Stimulated activated CD4-positive, alpha-beta T cell treated with anti-CD3 and anti-CD28 coated beads, TNF-alpha, amount 100 ng/mL, for 1 hour (primary cell): ENCODE measurements at places on chromosomes 11 and 22.

DNA sequence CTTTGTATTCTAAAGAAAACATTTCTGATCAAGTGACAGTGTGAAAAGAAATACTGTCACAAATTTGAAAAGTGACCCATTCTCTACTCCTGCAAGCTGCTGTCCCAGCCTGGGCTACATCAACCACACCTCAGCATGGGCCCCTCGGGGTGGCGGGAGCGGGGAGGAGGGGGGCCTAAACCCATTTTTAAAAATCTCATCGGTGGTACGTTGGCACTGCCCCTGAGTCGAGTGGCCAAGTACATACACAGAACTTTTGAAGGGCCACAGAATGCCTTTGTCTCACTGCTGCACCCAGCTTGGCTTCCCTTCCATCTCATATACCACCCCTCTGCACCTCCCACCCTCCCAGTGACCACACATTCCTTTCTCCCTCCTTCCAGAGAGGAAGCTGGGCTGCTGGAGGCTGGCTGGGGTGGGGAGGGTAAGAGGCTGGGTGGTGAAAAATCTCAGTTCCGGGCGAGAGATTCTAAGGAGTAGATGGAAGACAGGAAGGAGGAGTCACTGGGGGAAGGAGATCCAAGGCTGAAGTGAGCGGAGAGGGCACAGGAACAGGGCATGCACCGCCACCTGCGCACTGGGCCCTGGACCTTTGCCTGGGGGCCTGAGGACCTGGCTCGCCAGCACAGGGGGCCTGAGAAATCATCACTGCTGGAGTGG is 21.1 kb downstream of the FXYD6 start:
- no peak for DNase-seq

DNA sequence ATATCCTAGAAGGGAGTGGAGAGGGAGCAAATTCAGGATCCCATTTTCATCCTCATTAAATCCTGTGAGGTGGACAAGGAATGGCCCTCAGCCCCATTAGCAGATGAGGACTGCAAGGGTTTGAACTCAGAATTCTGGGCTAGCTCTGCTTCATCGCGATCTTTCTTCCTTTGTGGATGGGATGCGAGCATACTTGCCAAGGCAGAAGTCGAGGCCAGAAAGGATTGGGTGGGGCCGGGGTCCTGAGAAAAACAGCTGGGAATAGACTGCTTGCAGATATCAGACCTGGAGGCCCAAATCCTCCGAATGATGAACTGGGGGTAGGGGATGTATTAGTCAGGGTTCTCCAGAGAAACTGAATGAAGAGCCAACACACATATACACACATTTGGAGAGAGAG is 179.0 kb downstream of the CHST1 start:
- no peak for DNase-seq

DNA sequence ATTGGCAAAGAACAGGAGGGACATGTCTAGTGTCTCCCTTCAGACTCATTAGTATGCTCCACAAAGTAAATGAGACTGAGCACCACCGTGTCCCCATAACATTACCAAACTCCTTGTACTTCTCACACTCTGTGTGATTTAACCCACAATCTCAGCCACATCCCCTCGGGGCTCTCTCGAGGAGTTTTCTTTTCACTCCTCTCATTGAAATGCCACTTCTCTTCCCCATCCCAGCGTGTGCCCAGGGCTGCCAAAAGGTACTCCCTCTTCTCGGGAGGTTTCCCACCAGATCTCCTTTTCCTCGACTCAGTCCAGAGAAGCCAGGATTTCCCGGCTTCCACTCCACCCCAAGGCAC is 1.1 kb downstream of the RBFOX2 start:
- no peak for DNase-seq

DNA sequence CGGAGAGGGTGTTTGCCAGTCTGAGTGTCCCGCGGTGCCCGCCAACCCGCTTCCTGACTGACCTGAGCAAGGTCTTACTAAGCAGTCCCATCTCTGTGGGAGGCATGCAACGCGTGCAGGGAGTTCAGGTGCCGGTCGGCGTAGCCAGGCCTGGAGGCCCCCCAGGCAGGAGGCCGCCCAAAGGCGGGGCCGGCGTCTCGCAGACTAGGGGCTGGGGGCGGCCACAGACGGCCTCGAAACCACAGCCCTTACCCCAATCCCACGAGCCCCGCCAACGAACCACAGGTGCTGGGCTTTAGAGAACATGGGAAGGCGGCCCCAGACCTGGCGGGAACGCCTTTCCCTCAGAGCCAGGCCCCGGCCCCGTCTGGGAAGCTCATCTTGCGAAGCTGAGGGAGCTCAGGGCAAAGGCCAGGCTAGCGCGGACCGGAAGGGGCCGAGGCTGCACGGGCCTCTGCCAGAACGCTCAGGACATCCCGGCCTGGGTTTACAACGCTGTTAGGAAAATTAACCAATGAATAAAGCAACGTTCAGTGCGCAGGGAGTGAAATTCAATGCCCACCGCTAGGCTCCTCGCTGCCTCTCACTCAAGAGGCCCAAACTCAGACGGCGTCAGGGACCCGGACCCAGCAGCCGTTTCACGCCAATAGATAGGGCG is 2.1 kb upstream of the MTFP1 start:
- no peak for DNase-seq

- no peak for DNase-seq
Observed at GRCh38 chr22:46287873-46288751, 8.6 kb upstream of the GTSE1 start.

GRCh38 chr11:27218421-27219038 is 144.5 kb downstream of the CCDC34 start:
- no peak for DNase-seq

- DNase-seq = no peak
Observed at GRCh38 chr11:64241491-64242374, 838 bp downstream of the FKBP2 start.

- no peak for DNase-seq
Observed at GRCh38 chr22:27307545-27308247, 493.9 kb downstream of the MN1 start.

- DNase-seq = no peak
Observed at GRCh38 chr11:1206391-1207271, 16.2 kb upstream of the MUC5B start.

GRCh38 chr11:46296528-46297448 is 19.3 kb downstream of the CREB3L1 start:
- no peak for DNase-seq

GRCh38 chr11:11122749-11123148 is 230.3 kb downstream of the CSNK2A3 start:
- DNase-seq = no peak

DNA sequence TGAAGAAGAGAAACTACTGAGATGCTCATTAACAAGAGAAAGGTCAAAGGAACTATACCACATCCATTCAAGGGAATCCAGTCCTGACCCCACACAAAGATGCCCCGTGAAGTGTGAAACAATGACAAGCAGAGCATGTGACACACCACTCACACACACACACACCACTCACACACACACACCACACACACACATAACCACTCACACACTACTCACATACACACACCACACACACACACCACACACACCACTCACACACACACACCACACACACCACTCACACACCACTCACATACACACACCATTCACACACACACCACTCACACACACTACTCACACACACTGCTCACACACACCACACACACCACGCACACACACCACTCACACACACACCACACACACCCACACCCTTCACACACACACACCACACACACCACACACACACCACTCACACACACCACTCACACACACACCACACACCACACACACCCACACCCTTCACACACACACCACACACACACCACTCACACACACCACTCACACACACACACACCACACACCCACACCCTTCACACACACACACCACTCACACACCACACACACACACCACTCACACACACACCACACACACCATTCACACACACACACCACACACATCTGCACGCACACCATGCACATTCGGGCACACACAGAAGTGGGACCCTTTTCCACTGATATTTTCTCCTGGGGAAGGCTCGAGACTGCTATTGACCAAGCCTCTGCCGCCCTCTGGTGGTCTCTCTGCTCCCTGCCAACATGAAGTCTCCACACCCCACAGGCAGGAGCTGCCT is 32.0 kb upstream of the COMT start:
- DNase-seq = peak; percentile 49

GRCh38 chr11:1563149-1563638 is 8.9 kb downstream of the DUSP8 start:
- DNase-seq = no peak

GRCh38 chr11:72939031-72939430 is 124.8 kb downstream of the ATG16L2 start:
- no peak for DNase-seq

DNA sequence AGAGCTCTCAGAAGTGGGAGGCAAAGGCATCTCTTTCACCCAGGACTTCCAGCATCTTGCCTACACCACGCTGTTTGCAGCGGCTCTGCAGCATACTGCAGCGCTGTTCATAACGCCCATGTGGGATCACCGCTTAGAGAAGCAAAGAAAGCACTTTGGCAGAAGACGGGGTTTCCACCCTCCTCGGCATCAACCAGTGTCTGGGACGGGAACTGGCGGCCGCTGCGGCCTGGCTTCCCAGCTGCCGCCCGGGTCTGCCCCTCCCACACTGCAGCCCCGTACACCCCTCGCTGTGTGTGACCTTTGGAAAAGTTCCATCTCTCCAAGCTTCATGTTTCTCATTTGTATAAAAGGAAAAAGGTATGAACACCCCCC is 545 bp upstream of the TIRAP start:
- no peak for DNase-seq

- no peak for DNase-seq
Observed at GRCh38 chr22:22026157-22026831, 43.7 kb upstream of the TOP3B start.

DNA sequence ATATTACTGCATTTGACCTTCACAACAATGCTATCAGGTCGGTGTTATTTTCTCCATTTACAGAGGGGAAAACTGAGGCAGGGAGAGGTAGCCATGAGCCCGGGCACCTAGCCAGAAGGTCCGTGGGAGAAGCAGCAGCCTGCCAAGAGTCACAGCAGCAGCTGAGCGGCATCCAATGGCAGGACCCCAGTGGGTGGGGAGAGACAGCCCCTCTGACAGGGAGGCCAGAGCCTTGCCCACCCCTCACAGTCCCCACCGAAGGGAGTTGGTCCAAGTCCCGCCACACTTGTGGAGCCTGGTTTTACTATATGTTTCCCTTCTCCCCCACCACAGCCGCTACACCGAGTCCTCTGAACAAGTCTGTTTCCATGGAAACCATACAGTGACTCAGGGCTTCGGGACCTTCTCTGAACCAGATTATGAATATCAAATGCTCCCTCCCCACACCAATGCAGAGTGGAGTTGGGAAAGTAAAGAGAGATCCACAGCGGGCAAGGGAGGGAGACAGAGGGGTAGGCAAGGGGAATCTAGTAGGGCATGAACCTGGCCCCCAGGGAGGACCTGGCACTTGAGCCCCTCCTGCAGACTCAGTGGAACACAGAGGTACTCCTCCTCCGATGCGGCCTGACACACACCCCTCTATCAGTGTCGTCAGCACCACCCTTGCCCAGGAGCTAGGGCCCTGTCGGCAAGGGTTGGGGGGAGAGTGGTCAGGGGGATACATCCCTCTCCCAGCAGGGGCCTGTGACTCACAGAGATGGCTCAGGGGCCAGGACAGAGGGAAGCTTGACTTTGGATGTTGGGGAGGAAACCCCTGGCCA is 2.5 kb downstream of the CHST1 start:
- DNase-seq = no peak

DNA sequence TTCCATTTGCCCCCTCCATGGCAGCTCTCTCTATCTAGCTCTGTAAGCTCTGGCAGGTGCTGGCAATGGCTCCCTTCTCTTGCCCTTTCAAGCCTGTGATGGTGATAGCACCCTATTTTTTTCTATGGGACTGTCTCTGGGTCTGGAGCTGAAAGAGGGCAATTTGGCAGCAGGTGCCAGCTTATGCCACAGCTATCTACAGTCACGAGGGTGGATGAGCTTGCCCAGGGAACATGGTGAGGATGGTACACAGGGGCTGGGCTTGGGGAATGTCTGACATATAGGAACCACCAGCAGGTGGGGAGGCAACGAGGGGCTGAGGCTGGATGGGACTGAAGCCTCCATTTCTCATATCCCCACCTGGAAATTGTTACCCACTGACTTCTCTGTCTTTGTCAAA is 175.4 kb upstream of the SYT13 start:
- no peak for DNase-seq

GRCh38 chr11:35856756-35857155 is 87.1 kb upstream of the LDLRAD3 start:
- DNase-seq = no peak

DNA sequence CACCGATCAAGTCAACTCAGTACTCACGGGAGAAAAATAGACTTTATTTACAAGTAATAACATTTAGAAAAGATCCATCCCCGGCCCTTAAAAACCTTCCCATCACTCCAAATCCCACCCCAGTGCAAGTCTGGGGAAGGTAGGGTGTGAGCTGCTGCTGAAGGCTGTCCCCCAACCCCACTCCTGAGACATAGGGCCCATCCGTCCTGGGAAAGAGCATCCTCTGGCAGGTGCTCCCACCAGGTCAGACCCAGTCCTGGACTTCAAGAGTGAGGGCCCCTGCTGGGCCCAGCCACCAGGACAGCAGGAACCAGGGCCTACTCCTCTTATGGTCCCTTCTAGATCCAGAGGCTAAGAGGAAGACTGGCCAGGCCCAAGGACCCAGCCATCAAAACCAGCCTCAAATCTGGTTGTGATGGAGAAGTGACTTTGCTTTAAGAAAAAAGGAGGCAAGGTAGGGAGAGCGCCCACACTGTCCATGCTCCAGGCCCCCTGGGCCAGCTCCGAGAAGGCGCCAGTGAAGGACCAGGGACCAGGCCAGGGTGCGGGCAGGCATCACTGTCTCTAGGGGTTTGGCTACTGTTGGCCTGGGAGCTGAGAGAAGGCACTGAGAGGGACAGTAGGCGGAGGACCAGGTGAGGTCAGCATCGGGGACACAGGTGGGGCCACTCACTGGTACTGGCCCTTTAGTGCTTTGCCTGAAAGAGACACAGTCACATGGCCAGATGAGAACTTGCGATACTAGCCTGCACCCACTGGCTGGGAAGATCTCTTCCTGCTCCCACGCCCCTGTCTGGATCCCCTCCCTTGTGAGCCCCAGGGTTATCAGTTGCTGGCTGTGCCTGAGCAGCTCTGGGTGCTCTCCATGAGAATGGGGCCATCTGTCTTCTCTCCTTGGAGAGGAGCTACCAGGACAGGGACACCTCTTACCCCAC is 4.4 kb downstream of the IL18BP start:
- no peak for DNase-seq

- no peak for DNase-seq
Observed at GRCh38 chr22:43849731-43850130, 12.6 kb downstream of the SULT4A1 start.

GRCh38 chr11:27977031-27977430 is 130.9 kb downstream of the KIF18A start:
- no peak for DNase-seq

DNA sequence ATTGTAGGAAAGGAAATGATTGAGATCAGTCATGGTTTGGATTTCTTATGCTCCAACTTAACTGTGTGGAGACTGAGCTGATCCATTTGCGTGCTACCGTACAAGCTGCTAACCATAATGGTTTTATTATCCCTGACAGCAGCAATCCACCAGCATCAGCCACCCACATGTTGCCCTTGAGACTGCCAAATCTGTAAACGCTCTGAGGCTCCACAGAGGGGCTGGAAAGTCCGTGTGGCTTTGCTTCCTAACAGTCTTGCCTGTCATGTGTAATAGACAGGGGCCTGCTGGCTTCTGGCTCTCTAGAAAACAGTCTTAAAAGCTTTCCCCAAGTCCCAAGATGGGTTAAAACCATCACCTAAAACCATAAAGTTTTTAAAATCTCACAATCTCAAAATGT is 30.1 kb downstream of the ATG16L2 start:
- no peak for DNase-seq

- DNase-seq = no peak
Observed at GRCh38 chr11:78226684-78227680, 38.3 kb downstream of the USP35 start.

- no peak for DNase-seq
Observed at GRCh38 chr11:124779568-124779967, 17.5 kb upstream of the ESAM start.
